ENCODE measurements at places on chromosomes 2 and 18.

DNA sequence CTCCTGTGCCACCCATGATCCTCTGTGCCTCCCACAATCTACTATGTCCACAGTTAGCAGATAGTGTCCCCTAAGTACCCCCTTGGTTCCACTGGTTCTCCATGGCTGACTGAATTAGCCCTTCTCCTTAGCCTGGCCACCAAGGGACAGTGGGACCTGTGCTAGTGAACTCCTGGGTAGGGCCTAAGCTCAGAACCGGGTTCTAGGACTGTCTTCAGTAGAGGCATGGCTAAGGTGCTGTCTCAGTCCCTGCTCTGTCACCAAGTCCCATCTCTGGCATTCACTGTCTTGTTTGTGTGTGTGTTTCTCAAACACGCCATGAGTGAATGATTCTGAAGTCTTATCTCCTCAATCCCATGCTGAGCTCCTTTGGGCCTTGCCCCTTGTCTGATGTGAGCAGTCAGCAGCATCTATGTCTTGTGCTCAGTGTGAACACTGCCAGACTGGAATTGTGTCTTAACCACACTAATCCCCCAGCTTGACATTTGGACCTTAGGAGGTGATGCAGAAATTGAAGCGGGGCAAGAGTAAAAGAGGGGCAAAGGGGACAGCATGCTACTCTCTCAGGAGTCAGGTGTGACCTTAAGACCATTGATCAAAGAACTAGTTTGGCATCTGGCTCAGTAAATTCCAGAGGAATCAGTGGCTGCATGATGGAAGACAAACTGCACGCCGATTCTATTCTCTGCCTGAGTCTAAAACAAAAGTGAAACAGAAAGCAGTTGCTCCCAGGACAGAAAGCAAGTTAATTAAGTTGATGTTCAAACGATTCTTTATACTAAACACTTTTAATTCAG, 190.5 kb downstream of the ALPK2 start:
- DNase-seq: no peak

DNA sequence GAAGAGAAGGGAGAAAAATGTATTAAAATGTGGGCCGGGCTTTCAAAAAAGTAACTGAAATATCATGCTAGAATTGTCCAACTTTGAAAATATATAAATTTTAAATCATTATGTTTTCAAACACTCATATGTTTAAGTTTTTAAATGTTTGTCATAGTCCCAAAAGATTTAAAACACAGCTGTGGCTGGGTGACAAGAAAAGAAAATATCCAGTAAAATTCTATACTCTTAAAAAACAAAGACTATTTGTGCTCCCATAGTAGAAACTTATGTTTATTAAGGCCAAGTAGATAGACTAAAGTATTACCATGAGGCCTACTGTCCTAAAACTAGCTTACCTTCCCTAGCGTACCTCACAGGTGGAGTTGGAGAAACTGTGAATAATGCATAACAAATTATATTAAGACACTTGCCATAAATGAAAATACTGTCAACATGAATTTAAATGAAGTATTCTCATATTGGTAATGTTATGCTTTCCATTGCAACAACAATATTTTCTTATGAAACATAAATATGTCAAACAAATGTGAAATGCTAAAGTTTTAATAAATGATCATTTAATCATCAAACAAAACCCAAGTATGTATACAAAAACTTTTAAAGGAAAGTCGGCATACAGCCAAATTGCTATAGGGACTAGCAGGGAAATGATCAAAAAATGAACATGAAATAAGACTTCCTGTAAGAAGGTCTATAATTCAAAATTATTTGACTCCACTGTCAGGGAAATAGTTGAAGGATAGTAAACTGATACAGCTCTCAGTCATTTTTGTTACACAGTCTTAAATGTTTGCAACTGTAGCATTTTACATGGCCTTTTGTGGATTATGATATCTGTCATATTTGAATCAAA, 13.4 kb downstream of the MEIS1 start:
- no peak for DNase-seq

DNA sequence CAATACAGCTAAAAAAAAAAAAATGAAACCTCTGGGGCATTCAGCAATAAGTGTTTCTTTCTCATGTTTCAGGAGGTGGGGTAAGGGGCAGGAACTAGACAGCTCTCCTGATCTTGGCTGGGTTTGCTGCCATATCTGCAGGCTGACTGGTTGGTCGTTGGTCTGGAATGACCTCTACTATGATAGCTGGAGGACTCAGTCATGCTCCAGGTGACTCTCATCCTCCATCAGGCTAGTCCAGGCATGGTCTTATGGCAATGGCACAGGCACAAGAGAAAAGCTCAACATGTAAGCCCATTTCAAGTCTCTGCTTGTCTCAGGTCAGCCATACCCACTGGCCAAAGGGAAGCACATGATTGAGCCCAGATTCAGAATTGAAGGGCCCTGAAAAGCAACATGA, 9.5 kb upstream of the SLC1A4 start:
- DNase-seq: no peak

- DNase-seq: no peak
These were observed 5.2 kb upstream of the DNAJB2 start for GRCh38 chr2:219273937-219274336.

GRCh38 chr18:55289775-55290174, 298.2 kb downstream of the TCF4 start:
- no peak for DNase-seq

DNA sequence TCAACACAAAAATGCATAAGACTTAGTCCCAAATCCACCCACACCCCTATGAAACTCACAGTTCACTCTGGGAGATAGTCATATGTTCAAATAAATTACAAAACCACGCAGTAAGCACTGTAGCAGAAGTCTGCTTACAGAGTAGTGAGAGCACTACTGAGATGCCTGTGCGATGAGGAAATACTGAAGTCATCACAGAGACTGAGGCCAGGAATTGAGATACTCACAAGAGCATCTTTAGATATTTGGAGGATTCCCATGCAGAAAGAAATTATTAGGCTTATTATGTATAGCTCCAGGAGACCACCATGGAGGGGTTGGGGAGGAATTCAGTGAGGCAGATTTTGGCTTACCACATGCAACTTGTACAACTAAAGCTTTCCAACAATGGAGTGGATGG, 82.3 kb downstream of the ANTXR1 start:
- DNase-seq: no peak

DNA sequence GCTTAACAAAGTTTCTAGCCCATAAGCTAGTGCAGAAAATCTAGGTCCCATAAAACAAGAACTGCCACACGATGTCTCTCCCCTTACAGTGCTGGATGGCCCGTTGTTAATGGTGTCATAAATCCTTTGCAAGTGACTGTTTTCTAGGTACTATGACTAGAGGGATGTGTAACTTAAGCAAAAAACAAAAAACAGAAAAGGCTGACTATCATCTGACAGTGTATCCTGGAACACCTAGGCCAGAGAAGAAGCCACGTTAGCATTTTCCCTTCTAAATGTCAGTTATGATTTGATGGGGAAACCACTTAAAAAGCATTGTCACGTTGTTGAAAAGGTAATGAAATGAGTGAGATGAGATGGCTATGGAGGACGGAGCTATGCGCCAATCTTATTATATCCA, 2.4 kb downstream of the CASP8 start:
- DNase-seq: no peak

- peak; percentile 21 for DNase-seq
These were observed 76.4 kb downstream of the AP1S3 start for GRCh38 chr2:223760838-223761502.

All from stimulated activated CD4-positive, alpha-beta T cell treated with anti-CD3 and anti-CD28 coated beads, Interleukin-4, amount 100 ng/mL, for 48 hours (primary cell).